ENCODE measurements at places on chromosomes 4 and X.

DNA sequence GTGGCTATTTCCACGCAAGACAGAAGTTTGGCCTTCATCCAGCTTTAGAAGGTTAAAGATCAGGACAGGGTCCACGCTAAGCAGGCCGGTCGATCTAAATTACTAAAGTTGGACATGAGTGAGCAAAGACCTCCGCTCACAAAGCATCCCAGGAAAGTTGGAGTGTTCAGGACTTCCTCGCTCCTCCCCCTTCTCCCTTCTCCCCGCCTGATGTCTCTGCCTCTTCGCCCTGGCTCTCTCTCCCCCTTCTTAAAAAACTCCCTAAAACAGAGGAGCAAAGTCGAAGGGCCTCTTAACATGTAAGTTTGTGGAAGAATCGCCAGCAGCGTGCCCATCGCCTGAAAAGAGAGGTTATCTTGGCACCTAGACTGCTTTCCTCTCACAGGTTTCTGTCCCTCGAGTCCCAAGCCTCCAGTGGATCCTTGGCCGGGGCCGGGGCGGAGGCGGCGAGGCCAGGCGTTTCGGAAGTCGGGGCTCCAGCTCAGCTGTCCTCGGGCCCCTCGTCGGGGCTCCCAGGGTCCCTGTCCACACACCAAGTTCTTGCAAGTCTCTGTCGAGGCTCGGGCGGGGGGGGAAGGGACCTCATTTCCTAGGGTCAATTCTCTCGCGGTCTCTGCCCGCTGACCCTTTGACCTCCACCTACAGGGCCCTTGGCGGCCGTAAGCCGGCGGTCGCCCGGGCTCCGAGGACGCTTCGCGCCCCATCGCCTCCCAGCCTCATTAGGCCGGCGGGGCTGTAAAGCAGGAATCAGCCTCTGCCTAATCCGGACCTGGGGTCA, 7.6 kb downstream of the ZIC3 start:
- DNase-seq, result no peak

DNA sequence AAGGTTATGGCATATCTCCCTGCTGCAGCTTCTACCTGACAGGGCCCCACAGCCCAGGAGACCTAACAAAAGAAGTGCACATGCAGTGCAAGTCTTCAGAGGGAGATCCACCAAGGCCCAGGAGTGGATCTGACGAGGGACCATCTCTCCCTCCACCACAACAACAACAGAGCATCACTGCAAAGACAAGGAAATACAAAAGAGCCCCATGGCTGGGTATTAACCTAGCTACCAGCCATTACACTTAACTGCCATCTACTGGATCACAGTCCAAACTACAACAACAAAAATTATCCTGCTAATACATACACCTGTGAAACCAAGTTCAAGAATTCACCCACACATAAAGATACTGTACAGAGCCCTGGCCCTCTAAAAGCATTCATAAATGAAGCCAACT, 280.2 kb upstream of the SLC7A11 start:
- peak; percentile 3 for DNase-seq

GRCh38 chr4:60822986-60823385, 377.1 kb upstream of the ADGRL3 start:
- no peak for DNase-seq

GRCh38 chr4:27027428-27027827, 166.8 kb downstream of the STIM2 start:
- no peak for DNase-seq

DNA sequence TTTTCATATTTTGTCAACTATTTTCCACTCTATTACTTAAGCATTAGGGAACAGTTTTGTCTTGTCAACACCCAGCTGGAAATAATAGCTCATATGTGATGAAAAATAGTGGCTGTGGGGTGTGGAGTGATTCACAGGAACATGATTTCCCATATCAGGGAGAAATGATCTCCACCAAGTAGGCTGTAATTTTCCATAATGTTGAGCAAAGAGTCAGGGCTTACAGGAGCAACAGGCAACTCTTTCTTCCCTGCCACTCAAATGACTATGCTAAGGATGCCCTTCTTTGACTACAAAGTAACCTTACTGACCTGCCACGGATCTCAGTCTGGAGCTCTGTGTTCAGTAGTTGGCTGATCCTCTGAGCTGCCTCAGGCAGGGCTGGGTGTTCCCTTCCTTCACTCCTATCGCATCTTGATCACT, 90.0 kb upstream of the GATB start:
- no peak for DNase-seq

GRCh38 chrX:154516656-154517100, 646 bp upstream of the FAM3A start:
- DNase-seq, result no peak

GRCh38 chrX:103157496-103158316, 57.2 kb upstream of the BEX4 start:
- DNase-seq, result peak; percentile 45

DNA sequence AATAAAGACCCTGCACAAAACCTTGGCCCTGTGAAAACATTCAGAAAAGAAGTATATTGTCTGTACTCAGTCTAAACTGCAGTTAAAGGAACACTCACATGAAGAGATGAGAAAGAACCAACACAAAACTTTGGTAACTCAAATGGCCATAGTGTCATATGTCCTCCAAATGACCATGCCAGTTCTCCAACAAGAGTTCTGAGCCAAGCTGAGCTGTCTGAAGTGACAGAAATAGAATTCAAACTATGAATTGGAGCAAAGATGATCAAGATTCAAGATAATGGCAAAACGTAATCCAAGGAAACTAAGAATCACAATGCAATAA, 739.3 kb upstream of the NDST4 start:
- DNase-seq, result no peak

DNA sequence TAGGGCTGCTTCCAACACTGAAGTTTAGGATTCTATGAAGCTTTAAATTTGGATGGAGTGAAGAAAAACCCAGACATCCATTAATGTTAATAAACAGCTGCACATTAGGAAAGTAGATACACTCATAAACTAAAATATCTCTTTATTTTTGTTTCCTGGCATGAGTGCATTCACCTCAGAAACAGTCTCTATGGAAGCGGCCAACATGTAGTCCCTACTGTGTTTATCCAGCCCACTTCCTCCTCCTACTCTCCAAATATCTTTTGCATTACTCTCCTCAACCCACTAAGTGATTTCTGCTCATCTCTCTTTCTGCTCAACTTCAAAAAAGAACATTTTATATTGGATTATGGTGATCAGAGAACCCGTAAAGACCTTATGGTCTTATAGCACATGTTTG, 180.3 kb upstream of the MXRA5 start:
- DNase-seq, result no peak

- DNase-seq, result no peak
Measured at GRCh38 chr4:81211956-81212355, 3.1 kb downstream of the PRKG2 start.

GRCh38 chr4:82948647-82949204, 48.2 kb downstream of the THAP9 start:
- DNase-seq, result no peak

- DNase-seq, result no peak
Measured at GRCh38 chrX:12910423-12911121, 4.2 kb downstream of the TLR8 start.

DNA sequence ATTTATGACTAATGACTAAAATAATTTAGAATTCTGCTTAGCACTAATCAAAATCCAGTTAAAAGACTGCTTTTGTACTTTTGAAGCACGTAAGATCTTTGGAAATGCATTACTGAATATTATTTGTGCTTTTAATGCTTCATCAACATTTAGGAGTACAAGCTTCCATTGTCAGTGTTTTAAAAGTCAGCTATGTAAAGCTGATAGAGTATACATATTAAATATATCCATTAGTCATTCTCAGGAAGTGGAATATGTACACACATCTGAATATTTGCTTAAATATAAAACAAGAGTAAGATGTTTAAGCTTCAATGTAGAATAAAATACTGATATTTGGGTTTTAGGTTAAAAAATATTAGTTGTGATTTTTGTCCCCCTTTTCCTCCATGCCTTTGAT, 54.1 kb downstream of the ANK2 start:
- no peak for DNase-seq

- no peak for DNase-seq
Measured at GRCh38 chrX:153874085-153874365, 11.9 kb downstream of the L1CAM start.

DNA sequence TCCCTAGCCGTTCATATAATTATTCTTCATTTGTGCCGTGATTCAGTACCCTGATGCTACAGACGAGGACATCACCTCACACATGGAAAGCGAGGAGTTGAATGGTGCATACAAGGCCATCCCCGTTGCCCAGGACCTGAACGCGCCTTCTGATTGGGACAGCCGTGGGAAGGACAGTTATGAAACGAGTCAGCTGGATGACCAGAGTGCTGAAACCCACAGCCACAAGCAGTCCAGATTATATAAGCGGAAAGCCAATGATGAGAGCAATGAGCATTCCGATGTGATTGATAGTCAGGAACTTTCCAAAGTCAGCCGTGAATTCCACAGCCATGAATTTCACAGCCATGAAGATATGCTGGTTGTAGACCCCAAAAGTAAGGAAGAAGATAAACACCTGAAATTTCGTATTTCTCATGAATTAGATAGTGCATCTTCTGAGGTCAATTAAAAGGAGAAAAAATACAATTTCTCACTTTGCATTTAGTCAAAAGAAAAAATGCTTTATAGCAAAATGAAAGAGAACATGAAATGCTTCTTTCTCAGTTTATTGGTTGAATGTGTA, 7.0 kb downstream of the SPP1 start:
- no peak for DNase-seq

GRCh38 chr4:87088186-87088585, 132.2 kb downstream of the KLHL8 start:
- no peak for DNase-seq

All from activated CD4-positive, alpha-beta T cell treated with anti-CD3 and anti-CD28 coated beads, Interleukin-2, Interleukin-6, amounts not matched to agents 100 ng/mL and 50 ng/mL, durations not matched to agents 16 hours and 8 hours (primary cell).